GM04503 (cell line): ENCODE measurements at places on chromosomes 7 and 10.

DNA sequence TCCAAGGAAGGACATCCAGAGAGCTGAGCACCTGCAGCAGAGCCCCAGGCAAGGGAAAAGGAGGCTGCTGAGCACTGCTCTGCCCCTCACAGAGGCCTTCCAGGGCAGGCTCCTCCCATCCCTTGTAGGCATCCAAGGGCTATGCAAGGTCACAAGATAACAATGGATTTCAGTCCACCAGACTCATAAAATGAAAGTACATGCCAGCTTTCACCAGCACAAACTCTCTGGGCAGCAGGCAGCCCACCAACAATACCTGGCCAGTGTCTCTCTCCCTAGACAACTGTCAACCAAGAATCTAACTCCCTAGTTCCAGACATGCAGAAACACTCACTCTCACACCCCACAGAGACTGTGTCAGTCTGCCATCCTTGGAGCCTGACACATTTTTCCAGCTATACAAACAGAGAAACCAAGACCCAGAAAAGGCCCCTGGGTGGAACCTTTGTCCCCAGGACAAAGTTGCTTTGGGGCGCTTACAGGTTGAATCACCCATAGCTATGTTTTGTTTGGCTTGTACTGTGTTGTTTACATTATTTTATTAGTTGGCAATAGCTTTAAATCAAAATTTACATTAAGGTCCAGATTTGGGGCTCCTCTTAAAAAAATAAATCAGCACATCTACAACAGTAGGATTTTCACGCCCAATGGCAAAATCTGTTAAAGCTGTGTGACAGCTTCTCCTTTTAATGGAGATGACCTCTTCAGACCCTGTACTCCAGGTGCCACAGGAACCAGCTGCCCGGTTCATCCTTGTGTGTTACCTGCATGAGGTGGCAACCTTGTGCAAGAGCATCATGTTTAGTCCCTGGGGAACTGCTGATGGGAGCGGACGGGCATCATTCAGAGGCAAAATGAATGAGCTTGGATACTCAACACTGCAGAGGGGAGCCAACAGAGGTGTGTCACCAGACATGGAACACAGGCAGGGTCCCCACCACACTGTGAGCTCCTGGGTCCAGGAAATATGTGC lies 5.2 kb downstream of the GRID1 start:
- no peak for DNase-seq

- DNase-seq, result no peak
Observed at GRCh38 chr10:97748116-97748515, 11.2 kb downstream of the ZFYVE27 start.

DNA sequence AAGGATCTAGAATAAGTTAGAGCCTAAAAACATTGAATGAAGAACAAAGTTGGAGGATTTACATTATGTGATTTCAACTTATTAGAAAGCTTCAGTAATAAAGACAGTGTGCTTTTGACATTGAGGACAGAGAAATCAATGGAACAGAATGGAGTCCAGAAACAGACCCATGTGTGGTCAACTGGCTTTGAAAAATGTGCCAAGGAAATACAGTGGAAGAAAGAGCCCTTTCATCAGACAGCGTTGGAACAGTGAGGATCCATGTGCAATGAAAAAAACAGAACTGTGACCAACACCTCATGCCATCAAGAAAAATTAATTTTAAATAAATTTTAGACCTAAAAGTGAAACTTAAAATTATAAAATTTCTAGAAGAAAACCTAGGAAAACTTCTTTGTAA lies 50.6 kb upstream of the LRRC18 start:
- no peak for DNase-seq

GRCh38 chr10:45001381-45002148 lies 842 bp downstream of the ZNF22 start:
- no peak for DNase-seq

DNA sequence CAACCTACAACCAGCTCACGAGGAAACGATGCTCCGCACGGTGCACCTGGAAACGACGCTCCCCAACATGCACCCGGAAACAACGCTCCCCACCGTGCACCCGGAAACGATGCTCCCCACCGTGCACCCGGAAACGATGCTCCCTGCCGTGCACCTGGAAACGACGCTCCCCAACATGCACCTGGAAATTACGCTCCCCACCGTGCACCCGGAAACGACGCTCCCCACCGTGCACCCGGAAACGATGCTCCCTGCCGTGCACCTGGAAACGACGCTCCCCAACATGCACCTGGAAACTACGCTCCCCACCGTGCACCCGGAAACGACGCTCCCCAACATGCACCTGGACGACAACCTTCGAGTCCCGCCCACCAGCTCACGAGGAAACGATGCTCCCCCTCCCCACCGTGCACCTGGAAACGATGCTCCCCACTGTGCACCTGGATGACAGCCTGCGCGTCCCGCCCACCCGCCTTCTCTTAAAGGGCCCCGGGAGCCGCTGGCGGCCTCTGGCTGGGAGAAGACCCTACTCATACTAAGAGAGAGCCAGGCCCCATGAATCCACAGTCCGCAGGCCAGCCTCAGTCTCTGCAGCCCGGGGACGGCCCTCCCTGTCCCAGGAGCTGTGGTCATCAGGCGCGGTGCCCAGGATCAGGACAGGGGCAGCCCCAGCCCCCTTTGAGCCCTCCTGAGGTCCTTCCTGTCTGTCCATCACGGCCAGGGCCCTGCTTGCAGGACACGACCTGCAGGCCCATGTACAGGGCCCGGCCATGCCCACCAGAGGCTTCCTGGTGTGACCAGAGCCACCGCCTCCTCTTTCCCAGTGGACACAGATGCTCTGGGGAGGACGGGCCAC lies 98.3 kb downstream of the PDGFA start:
- no peak for DNase-seq
